ENCODE measurements at places on chromosomes 2 and 18.

DNA sequence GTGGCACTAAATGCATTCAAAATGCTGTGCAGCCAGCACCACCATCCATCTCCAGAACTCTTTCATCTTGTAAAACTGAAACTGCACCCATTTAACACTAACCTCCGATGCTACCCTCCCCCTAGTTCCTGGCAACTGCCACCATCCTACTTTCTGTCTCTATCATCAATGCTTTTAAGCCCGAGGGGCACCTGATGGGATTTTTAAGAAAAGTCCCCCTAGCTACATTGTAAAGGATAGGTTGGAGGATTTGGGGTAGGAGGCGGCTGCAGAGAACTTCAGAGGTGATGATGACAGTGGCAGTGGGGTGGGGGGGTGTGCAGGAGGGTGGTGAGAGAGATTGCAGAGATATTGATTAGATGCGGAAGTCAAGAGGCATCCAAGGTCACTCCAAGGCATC, 10.8 kb upstream of the YWHAQ start:
- DNase-seq, result no peak

GRCh38 chr2:208990716-208991115, 433.1 kb upstream of the MAP2 start:
- DNase-seq, result no peak

DNA sequence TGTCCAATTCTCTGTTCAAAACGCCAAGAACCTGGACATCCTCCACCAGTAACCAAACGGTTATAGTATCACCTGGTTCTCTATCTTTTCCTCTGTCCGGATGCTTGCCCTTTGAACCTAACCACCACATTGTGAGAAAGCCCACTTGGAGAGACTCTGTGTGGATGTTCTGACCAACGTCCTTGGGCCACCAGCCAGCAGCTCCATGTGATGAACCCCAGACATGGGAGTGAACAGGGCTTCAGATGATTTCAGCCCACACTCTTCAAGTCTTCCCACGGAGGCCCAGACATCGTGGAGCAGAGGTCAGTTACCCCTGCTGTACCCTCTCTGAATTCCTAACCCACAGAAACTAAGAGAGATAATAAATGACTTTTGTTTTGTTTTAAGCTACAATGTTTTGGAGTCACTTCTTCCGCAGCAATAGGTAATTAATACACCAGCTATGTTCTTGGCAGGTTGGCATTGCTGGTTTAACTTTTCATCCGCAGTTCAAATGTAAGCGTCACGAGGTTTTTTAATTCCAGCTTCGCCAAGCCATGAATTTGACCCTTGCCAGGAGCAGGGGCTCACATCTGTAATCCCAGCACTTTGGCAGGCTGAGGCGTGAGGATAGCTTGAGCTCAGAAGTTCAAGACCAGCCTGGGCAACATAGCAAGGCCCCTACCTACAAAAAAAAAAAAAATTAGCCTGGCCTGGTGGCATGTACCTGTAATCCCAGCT, 36.1 kb upstream of the ZNF532 start:
- DNase-seq, result no peak

DNA sequence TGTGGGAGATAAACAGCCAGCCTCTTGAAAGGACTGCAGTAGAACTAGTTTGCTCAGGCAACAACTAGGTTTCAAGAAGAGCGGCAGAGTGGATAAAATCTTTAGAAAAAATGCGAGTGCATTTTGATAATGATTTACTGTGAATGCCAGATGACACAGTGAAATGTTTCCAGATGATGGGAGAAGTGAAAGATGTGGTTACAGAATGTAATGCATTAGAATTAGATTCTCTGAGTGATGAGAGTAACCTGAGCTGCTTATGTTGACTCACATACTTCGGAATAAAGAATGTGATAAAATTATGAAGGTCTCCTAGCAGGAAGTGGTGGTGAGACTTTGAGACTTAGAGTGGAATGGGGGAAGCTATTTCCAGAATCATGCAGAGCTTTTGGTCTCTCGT, 184.3 kb downstream of the GULP1 start:
- no peak for DNase-seq

DNA sequence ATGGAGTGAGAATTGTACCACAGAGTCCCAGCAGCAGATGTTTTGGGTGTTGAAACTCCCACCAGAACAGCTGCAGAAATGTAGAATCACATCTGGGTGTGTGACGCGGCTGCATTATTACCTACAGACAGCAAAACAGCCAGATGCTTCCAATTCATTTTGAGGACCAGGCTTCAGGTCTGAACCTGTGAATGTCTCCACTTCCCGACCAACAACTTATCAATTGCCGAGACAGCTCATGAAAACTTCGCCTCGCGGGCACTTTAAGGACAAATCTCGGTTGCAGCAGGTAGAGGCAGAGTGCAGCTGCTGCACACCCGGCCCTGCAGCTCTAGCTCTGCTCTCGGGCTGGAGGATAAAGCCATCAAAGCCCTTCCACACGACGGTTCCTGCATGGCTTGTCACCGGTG, 202.0 kb downstream of the HRH4 start:
- no peak for DNase-seq
